ENCODE measurements at places on chromosomes 12 and 14.

- DNase-seq, result no peak
Measured at GRCh38 chr12:119710374-119710964, 42.5 kb downstream of the PRKAB1 start.

- DNase-seq, result no peak
Measured at GRCh38 chr12:119684711-119685369, 16.9 kb downstream of the PRKAB1 start.

DNA sequence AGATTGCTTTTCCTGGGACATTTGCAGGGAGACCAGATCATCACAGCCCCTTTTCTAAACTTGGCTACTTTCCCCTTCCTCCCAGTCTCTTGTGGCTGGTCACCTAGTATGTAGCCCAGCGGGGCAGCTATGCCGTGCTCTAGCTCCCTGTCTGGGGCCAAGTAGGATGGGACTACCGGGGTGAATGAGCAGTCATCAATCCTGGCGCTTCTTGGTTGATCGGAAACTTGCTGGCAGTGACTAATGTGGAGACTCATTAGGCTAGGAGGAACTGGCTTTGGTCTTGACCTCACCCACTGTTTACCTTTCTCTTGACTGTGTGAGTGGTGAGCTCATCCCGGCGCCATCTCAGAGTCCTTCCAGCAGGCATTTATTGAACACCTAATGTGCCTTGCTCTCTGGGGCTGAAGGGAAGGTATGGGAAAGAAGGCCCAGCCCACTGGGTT lies 15.9 kb downstream of the PLEKHG3 start:
- no peak for DNase-seq

- DNase-seq, result no peak
Measured at GRCh38 chr14:61663312-61663979, 31.9 kb upstream of the HIF1A start.

- no peak for DNase-seq
Measured at GRCh38 chr12:30440826-30441602, 254.7 kb downstream of the IPO8 start.

- DNase-seq, result no peak
Measured at GRCh38 chr14:21543963-21544362, 17.8 kb upstream of the SALL2 start.

DNA sequence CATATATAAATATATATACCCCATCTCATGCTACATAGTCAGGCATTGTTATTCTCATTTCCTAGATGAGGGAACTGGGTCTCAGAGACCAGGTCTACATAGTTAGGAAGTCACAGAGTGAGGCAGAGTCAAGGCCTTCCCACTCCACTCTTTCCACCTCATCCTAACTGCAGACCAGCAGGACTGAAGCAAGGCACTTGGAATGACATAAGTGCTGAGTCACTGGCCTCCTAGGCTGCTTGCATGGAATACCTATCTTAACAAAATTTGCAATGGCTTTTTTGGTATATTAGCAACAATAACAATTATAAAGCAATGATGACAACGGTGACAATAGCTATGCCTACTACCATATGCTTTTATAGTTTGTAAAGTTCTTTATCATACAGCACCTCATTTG lies 5.4 kb upstream of the ANO4 start:
- no peak for DNase-seq

GRCh38 chr12:77893918-77894317 lies 63.2 kb downstream of the NAV3 start:
- DNase-seq, result no peak

GRCh38 chr12:25708661-25709060 lies 155.6 kb upstream of the LMNTD1 start:
- DNase-seq, result no peak

GRCh38 chr14:21057803-21058675 lies at the start of gene RNASE8:
RNASE8 (plus strand) TSS chr14:21057822; CDS start chr14:21057893, 71 bp downstream.
- DNase-seq, result no peak

DNA sequence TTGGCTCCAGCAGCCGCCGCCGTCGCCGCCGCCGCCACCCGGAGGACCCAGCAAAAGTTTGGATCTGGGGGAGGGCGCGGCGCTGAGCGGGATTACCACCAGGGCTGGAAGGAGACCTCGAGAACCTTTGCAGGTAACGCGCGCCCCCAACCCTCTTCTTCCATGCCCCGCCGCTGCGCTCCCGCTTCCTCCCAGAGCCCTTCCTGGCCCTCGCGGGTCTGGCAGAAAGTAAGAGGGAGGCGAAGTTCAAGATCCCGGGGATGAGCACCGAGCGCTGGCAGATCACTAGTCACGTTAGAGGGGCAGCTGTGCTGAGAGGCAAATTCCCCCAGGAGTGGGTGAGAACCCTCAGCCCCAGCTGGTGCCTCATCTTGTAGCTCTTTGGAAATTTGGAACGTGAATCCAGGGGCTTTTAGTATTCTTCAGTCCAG lies 3.9 kb downstream of the FLRT2 start:
- no peak for DNase-seq

DNA sequence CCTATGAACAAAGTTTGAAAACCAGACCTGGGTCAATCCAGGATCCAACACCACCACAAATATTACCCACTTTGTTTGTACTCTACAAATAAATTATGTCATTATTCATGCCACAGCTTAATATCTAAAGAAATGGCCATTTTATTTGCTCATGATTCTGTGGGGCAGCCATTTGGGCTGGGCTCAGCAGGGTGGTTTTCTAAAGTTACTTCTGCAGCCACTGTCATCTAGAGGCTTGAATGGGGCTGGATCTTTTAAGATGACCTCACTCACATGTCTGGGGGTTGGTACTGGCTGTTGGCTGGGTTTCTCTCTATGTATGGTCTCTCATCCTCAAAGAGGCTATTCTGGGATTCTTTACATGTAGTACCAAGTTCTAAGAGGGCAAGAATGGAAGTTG lies 96.2 kb downstream of the VCPKMT start:
- no peak for DNase-seq

DNA sequence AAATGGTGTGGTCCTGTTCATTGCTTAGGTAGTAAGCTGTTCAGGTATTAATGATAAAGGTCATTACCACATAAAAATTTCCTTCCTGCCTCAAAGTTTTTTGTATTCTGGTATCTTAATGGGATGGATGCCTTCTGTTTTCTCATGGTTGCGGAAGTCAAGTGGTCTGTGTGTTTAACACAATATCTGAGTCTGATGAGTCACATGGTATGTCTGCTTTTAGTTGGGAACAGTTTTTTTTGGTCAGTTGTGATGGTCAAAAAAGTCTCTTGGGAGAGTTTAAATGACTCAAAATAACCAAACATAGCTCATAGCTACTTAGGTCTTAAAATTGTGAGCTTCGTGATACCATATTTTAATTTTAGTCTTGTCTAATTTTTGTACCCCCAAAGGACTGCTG lies 40.7 kb downstream of the STK38L start:
- DNase-seq, result no peak

DNA sequence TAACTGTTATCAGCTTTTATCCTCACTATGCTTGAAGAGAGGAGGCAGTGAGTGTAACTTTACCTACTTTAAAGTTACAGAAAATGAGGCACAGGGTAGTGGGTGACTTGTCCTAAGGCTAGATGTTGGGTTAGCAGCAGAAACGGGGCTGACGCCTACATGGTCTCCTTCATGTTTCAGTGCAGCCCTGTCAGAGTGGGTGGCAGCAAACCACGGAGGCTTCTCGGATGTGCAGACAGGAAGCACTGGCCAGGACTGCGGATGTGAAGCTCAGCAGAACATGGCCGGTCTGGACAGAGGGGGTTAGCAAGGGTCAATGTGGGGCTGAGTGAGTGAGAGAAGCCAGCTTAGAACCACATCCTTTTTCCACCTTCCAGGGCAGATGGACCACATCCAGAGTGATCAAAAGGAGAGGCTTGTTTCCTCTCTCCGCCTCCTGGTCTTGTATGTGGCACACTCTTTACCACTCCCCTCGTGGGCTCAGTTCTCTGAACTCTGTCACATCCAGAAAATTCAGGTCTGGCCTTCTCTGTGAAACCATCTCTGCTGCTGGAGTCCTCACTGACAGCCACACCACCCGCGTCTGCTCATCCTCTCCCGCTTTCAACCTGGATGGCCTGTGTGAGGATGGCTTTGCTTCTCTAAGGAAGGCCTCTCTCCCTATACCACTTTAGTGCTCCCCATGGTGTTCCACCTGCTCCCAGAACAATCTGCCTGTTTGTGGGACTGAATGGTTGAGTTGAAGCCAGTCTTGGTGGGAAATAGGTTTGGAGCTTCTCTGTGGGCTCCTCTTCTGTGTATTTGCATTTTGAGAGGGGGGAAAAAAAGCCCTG lies 14.1 kb downstream of the SUSD6 start:
- peak; percentile 78 for DNase-seq

DNA sequence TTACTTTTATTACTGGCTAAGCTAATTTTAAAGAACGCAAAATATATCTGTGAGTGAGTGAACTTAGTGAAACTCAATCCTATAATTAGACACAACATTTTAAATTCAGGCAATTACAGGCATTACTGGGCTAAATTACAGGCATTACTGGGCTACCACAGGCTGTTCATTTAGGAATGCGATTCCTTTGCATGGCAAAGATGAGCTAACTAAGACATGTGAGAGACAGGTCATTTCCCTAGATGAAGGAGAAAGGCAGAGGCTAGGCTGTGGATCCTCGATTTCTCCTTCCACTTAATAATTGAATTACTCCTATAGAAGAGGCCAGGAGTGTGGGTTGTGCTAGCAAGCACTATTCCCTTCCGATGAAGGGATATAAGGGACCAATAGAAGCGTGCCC lies 429.4 kb upstream of the LMO3 start:
- DNase-seq, result no peak

DNA sequence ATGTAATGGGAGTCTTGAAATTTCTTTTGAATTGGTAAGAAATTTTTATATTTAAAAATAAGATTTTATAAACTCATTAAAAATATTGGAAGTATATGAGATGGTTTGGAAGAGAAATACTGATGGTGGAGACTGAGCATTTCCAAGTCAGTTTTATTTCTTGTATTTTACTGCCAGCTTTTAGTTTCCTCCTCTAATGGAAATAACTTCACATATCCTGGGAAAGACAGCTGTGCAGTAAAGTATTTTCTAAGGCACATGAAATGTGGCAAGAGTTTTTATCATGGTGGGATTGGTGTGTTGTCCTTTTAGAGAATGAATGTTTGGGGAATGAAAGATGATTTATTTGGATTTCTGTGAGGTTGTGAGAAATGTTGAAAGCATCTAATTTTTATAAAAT lies 346.9 kb upstream of the RGS6 start:
- DNase-seq, result no peak

DNA sequence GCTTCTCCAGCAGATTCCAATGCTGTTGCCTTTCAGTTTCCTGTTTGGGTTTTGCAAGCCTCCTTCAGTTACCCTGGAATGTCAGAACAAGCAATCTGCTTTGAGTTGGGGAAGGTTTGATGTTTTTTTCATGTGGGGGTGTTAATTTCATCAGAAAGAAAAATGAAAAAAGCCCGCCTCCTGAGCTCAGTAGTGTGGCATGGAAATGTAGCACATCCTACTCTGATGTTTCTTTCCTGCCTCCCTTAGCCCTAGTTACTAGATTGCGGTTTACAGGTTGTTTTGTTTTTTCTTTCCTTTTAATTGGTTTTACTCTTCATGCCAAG lies 22.6 kb downstream of the IFNG-AS1 start:
- no peak for DNase-seq

GRCh38 chr14:90301668-90302090 lies 30.1 kb downstream of the NRDE2 start:
- no peak for DNase-seq
